ENCODE measurements at places on chromosomes 1 and 21. TPM values are rescaled to one million over a fixed set of nuclear protein-coding genes. Genes with fewer than 3 reads are reported as not detected.
A peak's percentile ranks its signal among the peaks of the same experiment; 100 is the strongest.

- DNase-seq, result no peak
Measured at GRCh38 chr1:174996476-174996875, 3.3 kb upstream of the CACYBP start.

The FAM229A gene
- 24.2 TPM for total RNA-seq

GRCh38 chr1:118960567-118961136 lies 27.5 kb downstream of the TBX15 start:
- no peak for DNase-seq

The RAVER2 gene
- 18.3 TPM for total RNA-seq

DNA sequence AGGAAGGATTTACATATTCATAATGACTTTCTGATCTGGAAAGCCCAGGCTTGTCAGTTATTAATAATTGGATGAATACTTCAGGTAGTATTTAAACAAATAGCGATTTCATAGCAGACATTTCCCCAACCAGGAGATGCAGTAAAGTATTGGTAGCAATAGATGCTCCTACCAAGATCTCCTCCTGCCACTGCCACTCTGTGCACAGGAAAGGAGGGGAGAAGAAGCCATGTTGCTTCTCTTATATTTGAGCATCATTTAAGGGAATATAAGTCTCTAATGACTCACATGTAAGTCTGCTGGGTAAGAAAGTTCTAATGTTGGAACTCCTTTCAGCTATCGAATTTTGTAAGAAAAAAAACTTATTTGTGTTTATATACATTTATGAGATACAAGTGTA lies 420 bp upstream of the IFI16 start:
- DNase-seq, result no peak

DNA sequence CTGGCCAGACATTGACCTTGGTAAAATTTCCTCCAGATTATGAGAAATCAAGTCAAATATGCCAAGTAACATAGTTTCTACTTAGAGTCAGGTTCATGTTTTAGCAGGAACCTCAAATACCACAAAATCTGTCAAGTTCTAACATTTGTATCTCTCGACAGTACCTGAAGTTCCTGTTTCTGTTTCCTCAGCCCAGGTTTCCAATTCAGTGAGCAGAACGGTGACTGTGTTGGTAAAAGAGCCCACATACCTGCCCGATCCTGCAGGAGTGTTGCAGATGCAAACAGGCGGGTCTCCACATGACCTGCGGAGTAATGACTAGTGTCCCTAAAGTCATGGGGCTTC lies 57.9 kb upstream of the LGALS8 start:
- DNase-seq, result peak; percentile 56

The ZNF593OS gene
- total RNA-seq, result not detected

- no peak for DNase-seq
Measured at GRCh38 chr1:2091611-2092604, 41.7 kb downstream of the PRKCZ start.

- DNase-seq, result no peak
Measured at GRCh38 chr1:233078396-233078795, 128.0 kb downstream of the NTPCR start.

DNA sequence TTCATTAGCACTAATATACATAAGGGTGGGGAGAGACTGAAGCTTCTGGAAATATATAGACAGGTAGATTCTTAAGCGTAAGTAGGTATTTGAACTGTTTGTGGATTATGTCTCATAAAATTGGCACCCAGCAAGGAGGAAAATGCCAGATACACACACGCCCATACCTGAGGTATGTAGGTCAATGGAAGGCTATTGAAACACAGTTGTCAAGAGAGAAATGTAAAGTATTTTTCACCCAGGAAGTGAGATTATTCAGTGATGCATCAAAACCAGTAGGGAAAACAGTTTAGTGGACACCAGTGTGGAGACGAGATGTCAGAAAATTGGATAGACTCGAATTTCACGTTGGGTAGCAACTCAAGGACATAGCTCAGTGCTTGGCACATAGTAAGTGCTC lies 4.7 kb upstream of the RSPH1 start:
- DNase-seq, result no peak

- DNase-seq, result no peak
Measured at GRCh38 chr1:115515270-115515669, 126.5 kb upstream of the VANGL1 start.

DNA sequence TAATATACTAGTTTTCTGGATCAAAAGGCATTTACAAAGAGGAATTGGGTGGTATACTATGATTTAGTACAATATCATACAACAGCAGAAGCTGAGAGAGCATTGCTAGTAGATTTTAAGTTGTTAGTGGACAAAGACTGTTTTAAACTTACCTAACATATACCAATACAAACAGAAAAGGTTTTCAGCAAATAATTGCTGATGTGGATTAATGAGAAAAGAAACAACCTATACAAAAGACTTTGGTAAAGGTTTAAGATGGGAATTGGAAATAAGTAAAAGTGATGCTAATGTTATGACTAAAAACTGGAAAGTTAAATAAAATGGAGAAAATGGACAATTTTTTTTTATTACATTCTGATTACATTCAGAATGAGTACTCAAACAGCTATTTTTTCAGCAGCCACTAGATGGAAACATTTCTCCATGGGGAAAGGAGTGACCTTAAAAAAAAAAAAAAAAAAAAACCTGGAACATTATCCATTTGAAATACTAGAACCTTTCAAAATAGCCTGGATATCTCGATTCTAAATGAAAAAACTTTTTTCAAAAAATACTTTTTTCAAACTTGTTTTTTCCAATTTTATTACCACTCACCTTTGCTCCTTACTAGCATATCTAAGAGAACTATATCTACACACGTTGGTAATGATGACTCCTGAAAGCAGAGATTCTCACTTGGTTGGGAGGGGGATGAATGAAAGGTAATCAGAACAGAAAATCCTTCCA lies 55.4 kb downstream of the EPRS1 start:
- no peak for DNase-seq

- no peak for DNase-seq
Measured at GRCh38 chr1:172496678-172497077, 36.3 kb upstream of the SUCO start.

The NT5C1A gene
- 0.91 TPM for total RNA-seq

The OR2M4 gene
- 0.11 TPM for total RNA-seq

DNA sequence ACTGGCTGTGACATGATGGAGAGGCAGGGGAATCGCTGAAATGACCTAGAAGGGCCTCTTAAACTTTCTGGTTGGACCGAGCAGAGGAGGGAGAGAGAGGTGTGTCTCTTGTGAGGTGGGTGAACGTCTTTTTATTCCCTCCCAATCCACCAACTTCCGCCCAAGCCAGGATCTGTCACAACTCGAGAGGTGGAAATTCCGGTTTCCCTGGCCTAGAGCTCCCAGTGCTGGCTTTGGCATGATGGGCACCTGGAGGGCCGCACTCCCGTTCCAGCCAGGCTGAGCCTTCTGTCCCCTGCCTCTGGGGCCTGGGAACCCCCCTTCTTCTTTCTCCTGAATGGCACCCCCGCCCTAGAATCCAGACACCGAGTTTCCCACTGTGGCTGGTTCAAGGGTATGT lies at the start of gene SEMA4A:
Gene SEMA4A (plus strand): TSS at position 224 of the 400 bp plus-strand sequence. CDS start 994 bp downstream, outside the sequence.
- peak; percentile 89 for DNase-seq

DNA sequence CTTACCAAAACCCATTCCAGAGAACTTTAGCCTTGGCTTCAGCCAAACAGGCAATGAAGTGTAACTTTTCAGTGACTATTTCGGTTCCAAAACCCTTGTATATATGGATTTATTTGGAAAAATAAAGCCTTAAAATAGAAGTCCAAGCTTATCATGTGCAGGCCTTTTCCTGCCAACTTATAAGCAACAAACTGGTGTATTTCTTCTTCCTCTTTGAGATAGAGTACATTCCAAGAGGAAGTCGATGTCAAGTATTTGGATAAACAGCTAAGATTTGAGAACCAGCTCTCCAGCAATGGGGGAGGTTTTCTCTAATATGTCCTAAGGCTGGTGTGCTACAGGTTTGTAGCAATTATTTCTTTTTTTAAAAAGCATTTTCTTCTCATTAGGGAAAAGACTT lies 407.8 kb downstream of the DUSP10 start:
- no peak for DNase-seq

- no peak for DNase-seq
Measured at GRCh38 chr1:24765308-24765988, 20.2 kb downstream of the CLIC4 start.

Measured in prostate gland (tissue), 2 donors.